ENCODE measurements at places on chromosomes 6 and 20.

GRCh38 chr6:44471271-44471981 is 83.9 kb downstream of the CDC5L start:
- DNase-seq = no peak

- DNase-seq = no peak
Observed at GRCh38 chr20:34294563-34294962, 8.6 kb downstream of the AHCY start.

DNA sequence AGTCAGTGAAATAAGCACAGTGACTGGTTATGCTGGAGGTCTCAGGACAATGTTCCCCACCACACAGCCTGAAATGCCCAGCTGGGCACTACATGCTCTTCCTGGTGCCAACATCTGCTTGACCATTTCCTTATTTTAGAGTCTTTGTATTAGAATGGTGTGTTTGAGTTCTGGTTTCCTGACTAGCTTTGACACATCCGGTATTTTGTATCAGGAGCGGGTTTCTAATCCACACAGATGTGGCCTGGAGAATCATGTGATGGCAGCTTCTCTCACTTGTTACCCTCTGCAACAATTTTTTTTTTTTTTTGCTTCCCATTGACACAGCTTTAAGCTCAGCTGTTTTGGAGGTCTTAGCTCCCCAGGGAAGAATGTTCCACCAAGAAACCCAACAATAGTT is 164.5 kb upstream of the CST7 start:
- no peak for DNase-seq

DNA sequence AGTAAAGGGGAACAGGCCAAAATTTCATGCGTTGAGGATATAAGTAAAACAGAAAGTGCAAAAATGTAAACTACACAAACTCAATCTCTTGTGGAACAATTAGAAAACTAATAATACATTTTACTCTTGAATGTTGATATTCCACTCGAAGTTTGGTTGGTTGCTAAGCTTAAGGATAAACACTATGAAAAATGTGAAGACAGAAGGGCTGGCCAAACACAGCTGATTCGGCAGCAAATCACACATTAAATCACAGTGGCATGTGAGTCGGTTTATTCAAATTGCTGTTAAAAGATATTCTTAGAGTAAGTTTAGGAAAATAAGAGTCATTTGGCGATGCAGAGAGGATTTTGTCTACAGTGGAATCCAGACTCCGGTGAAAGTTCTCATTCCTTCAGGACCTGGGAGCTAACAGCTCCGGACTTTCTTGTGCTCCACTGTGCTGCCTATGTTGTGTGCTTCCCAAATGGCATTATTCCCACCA is 1.4 kb upstream of the EPM2A start:
- DNase-seq = no peak

DNA sequence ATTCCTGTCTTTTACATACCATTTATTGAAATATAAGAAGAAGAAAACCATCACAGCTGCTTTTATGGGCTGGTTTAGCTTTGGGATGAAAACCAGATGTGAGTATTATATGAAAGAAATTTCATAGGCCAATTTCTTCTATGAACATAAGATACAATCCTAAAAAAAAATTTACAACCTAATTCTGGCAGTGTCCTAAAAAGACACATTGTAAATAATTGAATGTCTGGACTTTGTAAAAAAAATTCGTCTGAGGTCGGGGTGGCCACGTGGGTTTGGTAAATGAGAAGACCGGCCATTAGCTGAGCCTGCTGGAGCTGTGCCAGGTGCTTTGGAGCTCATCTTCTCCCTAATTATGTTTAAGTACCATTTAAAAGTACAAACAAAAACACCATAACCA is 26.8 kb downstream of the DACT2 start:
- no peak for DNase-seq

- DNase-seq = no peak
Observed at GRCh38 chr20:57716901-57717300, 7.1 kb upstream of the PMEPA1 start.

- no peak for DNase-seq
Observed at GRCh38 chr6:118678866-118679265, 27.5 kb upstream of the CEP85L start.

GRCh38 chr6:169884158-169884557 is 132.7 kb downstream of the ERMARD start:
- no peak for DNase-seq

GRCh38 chr20:57707320-57707719 is 2.5 kb downstream of the PMEPA1 start:
- DNase-seq = no peak

DNA sequence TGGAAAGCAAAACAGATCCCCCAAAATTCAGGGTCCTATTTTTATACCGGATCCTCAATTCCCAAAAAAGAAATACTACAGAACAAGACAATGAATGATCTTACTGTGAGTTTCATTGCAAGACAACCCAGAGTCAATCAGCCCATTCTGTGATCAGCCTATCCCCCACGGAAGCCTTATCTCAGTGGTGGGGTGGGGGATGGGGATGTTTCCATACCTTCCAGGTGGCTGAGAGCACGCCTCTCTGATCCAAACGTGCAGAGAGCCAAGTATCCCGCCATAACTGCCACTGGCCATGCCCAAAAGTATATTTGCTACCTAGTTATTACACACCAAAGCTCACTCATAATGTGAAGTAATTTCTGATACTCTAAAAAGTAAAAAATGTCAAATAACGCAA is 15.1 kb downstream of the WFDC2 start:
- DNase-seq = no peak

GRCh38 chr6:128415387-128415786 is 105.0 kb downstream of the PTPRK start:
- DNase-seq = no peak

GRCh38 chr20:6884114-6884513 is 116.6 kb downstream of the BMP2 start:
- DNase-seq = no peak

- no peak for DNase-seq
Observed at GRCh38 chr6:54100411-54101006, 10.7 kb upstream of the MLIP start.

GRCh38 chr6:97009781-97010492 is 85.4 kb downstream of the KLHL32 start:
- no peak for DNase-seq

- no peak for DNase-seq
Observed at GRCh38 chr6:139676718-139677117, 302.3 kb upstream of the CITED2 start.

- no peak for DNase-seq
Observed at GRCh38 chr6:137370871-137371633, 123.1 kb downstream of the OLIG3 start.

- DNase-seq = no peak
Observed at GRCh38 chr6:63573899-63574553, 1.7 kb downstream of the LOC128125822 start.

GRCh38 chr20:23270382-23270911 is 80.1 kb upstream of the NXT1 start:
- DNase-seq = no peak

GRCh38 chr20:35093267-35093884 is 769 bp upstream of the TRPC4AP start:
- peak; percentile 13 for DNase-seq

- DNase-seq = no peak
Observed at GRCh38 chr6:45386501-45386900, 8.8 kb upstream of the SUPT3H start.

DNA sequence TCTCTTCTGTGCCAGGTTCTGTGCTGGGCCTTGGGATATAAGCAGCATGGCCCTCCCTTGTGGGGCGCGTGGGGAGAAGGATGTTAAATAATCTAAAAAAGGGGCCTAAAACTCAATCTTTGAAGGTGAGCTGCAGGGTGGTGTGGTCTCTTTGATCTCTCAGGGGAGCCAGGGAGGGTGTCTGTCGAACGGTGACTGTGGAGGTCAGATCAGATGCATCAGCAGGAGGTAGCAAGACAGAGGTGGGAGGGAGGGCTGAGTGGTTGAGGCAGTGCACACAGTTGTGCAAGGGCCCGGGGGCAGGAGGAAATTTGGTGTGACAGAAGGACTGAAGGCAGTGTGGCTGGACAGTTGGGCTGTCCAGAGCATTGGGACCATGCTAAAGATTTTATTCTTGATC is 287.3 kb downstream of the BMP7 start:
- no peak for DNase-seq

DNA sequence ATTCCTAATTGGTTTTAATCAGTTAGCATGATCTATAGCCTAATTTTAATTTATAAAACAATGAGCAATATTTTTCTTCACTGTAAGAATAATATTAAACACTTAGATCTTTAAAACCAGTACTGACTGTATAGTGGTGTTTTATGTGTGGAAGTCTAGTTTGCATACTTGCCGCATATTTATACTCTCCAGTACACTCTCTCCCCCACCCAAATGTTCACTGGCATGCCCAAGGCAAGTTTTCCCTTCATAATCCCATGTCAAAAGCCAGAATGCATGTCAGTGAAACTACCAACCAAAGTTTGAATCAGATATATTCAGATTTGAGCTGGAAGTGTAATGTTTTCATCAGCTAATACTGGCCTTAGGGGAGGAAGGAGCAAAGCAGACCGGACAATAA is 506.1 kb downstream of the PHF3 start:
- DNase-seq = no peak

GRCh38 chr20:24892522-24892921 is 56.5 kb upstream of the CST7 start:
- no peak for DNase-seq

DNA sequence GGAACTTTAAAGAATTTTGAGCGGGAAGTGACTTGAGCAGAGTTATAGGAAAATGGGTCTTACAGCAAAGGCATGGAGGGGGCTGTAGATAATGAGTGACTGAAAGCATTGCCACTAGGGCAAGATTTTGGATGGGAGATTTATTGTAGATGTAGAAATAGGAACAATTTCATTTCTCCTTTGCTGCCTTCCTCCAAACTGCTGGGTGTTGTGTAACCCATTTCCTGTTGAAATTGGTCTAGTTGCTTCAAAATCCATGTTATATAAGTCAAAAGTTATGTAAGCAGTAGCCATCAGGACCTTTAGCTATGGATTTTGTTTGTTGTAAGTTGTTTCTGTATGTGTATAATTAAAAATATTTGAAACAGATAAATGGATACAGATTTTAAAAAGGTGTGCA is 11.1 kb downstream of the YWHAB start:
- DNase-seq = no peak

- DNase-seq = no peak
Observed at GRCh38 chr6:19375613-19376012, 461.6 kb upstream of the ID4 start.

DNA sequence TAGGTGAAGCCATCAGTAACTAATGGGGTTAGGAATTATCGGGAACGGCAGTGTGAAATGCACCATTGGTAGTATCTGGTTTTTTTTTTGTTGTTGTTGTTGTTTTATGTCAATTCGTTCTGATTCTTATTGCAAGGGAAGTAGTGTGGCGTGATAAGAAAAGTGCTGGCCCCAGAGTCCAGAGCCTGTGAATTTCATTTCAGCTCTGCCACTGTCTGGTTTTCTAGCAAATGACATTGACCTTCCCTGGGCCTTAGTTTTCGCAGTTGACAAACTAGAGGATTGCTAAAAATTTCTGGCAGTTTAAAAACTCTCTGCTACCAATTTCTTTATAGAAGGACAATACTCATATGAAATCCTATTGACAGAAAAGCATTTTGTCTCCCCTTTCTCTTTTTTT is 161.6 kb downstream of the AIG1 start:
- DNase-seq = no peak

GRCh38 chr6:139595183-139595582 is 220.7 kb upstream of the CITED2 start:
- DNase-seq = no peak

GRCh38 chr6:167237438-167238145 is 53.5 kb upstream of the UNC93A start:
- DNase-seq = no peak

DNA sequence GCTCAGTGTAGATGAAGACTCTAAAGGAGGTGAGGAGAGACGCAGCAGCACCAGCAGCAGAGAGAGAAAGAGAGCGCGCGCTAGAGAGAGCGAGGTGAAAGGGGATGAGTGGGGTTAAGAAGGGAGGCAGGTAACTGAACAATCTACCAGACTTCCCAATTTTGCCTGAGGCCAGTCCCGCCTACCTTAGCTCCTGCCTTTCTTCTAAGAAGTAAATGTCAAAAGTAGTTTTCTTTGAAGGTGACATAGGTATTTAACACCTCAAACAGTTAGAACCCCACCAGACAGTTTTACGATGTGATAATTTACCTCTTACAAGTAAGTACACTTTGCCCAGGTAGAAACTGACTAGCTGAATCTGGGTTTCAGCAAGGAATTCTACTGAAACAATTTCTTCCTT is 132.0 kb upstream of the EEF1E1 start:
- no peak for DNase-seq

GRCh38 chr6:125780540-125781313 is 10.0 kb upstream of the NCOA7 start:
- DNase-seq = peak; percentile 50
